ENCODE measurements at places on chromosomes 6 and 20.

DNA sequence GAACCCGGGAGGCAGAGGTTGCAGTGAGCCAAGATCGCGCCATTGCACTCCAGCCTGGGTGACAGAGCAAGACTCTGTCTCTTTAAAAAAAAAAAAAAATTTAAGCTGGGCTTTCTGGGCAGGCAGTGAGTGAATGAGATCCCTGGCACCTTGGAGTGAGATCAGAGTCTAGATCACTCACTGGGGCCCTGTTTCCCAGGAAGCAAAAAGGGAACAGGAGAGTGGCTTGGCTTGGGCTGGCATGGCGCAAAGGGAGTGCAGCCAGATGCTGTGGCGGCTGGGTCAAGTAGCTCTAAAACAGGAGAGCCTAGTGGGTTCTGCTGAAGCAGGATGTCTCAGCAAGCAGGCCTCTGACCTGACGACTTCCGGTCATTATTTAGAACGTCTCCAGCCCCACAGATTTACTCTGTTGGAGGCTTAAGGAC is 10.4 kb downstream of the PLCG1 start:
- no peak for DNase-seq

DNA sequence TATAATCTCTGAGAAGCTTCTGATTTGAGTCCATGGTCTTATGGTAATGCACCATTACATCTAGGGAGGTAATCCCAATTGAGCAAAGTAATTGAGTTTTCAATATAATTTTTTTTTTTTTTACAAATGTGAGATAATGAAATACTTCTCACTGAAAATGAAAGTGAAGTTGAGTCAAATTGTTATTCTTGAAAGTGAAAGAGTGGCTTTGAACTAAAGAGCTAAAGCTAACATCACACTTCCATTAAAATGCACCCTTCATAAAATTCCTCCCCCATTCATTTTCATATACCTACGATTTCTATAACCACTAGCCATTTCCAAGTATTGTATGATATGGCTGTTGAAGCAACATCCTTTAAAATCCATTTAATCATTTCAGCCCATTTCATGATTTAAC is 149.1 kb upstream of the IMPG1 start:
- no peak for DNase-seq

DNA sequence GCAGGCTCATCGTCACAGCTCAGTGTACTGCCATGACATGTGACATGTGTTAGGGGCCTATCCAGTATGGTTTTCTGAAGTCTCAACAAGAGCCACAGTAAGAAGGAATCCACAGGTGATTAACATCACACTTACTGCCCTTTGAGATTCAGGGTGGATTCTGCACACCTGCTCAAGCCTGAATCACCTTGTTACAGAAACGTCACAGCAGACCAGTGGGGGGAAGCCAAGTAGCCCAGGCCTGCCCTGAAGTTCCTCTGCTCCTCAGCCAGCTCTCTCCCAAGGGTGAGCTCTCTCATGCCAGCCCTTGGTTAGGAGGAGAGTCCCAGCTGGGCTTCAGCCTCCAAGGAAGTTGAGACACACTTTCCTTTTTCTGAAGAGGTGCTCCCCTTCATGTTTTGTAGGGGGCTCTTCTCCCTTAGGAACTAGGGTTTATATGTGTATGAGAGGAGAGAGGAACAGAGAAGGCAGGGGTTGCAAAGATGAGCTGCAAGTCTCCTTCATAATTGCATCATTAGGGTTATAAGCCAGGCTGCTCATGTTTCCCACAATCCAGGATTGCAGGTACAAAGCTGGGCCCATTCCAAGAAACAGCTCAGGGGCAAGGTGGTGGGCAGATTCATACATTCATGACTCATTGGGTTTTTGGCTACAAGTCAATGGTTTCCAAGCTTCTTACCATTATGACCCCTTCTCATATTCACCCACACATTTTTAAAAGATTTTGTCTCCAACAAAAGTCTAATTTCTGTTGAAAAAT is 11.6 kb downstream of the GSS start:
- DNase-seq = no peak

DNA sequence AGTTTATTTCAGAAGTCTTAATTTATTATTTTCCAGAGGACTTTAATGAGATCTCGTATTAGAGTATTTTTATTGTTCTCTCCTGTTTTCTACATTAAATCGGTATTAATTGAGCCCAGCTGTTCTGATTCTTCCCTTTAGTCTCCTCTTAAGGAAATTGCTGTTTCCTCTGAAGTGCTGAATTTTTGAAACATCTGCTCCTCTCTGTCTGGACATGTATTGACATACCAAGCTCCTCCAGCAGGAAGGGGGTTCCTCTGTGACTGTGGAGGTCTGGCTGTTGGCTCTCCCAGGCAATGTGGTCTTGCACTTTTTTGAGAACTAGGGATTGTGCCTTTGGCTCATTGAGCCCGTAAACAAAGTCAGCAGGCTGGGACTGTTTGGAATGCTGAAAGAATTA is 74.9 kb downstream of the MAP3K4 start:
- no peak for DNase-seq

DNA sequence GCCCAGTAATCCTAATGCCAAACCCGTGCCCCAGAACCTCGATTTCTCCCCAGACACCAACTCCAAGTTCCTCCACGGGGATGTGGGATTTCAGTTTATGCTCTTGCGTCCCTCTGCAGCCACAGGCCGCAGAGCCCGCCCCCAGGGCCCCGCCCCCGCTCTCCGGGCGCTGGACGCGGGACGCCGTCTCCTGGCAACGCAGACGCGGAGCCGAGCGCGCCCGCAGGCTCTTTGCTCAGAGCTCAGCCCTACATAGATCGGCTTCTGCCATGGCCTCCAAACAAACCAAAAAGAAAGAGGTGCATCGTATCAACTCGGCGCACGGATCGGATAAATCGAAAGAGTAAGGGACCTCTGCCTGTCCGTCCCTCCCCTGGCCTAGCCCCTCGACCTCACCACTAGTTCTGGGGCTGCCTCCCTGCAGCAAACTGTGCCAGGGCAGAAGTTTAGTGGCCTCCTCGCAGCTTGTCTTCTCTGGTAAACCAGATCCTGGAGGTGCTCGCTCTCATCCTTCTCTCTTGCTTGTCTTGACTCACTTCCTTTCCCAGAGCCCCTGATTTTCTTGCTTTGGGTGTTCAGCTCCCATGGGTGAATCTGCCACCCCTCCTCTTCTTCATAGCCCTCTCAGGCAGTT is at the start of gene ADGB:
Gene ADGB, plus strand, starts transcription at position 201 of the 634 bp plus-strand sequence. Its CDS starts 69 bp downstream, at position 270.
- peak; percentile 69 for DNase-seq

DNA sequence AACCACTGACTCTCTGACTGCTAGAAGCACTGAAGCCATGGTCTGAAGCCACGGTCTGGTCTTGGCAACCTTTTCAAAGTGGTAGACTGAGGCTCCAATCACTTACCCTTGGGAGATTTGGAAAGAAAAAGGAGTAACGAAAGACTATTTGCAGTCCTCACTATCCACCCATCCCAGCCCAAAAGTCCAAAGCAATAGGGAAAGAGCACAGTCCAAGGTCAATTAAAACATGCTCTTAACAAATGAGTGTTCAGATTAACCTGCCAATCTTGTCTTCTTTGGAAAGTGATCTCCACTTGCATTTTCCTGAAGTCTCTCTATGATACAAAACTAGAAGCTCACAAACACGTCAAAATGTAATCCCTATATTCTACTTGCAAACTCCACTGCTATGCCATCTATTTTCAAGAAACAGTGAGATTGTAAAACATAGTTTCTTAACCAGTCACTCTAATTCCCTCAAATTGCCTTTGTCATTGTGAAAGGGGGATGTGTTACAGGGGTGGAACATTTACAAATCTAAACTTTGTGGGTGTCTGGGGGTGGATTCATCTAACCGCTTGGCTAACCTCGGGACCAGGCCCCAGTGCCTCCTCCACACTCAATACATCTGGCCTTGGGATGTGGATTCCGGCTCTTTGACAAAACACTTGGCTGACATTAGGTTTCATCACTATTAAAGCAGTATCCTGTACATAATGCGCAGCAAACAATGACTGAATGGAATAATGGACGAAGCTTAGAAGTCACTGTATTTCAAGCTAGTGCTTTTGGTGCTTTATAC is 56.4 kb downstream of the B4GALT5 start:
- DNase-seq = no peak

DNA sequence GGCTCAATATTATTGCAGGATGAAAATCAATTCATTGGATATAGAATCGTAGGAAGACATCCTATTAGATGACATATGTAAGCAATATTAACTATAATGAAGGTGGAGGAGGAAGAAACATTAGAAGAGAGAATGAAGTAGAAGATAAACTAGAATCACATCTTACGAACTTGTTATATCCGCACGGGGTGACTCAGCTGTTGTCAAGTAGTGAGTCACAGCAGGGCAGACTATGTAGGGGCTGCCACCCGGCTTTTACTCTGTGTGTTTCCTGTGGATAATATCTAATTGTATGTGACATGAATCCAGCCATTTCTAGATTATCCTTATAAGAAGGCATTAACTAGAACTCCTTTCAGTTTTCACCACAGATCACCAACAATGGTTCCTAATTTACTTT is 520.2 kb downstream of the DOK5 start:
- no peak for DNase-seq

DNA sequence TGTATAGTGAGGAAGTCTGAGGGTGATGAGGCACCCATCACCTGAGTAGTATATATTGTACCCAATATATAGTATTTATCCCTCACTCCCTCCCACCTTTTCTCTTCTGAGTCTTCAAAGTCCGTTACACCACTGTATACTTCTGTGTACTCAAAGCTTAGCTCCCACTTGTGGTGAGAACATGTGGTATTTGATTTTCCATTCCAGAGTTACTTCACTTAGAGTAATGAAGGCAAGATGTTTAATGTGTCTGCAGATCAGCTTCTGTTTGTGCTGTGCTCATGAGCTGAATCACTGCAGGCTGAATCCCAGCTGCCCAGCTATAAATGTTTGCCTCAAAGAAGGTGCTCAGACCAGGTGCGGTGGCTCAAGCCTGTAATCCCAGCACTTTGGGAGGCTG is 139.3 kb upstream of the FOXA2 start:
- DNase-seq = no peak

DNA sequence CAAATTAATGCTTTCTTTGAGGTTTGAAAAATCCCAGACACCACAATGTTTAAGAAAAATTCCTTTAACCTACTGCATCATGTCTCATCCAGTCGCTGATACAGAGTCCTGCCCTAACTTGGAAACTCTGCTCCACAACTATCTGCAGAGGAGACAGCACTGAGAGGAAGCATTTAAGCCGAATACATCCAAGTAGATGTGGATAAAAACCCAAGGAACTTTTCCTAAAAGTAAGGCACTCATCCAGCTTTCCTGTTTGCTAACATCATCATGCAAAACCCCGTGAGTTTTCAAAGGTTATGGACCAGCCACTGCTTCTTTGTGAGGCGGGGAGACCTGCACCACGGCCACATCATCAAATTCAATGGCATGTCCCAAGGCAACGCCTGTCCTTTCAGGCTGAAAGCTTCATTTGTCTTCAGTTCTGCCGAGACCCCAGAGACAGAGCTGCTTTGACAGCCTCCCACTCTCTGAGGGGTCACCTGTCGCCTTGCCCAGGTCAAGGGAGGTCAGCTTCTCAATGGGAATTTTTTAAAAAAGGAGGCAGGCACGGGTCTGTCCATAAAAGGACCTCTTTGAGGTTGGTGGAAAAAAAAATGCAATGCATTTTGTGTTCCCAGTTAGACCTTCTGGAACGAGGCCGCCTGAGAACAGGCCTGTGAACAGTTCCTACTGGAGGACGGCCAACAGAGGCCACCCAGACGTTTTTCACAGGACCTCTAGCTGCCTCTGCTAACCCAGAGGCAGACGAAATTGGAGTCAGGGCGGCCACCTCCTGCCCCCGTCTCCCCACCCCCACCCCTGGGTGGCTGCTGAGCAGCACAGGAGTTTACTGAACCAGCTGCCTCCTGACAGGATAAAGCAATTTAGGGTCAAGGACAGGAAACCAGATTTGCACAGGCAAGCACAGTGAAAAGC is 142.5 kb upstream of the HDDC2 start:
- no peak for DNase-seq

- no peak for DNase-seq
These were observed 85.0 kb downstream of the SRC start for GRCh38 chr20:37430778-37431460.

DNA sequence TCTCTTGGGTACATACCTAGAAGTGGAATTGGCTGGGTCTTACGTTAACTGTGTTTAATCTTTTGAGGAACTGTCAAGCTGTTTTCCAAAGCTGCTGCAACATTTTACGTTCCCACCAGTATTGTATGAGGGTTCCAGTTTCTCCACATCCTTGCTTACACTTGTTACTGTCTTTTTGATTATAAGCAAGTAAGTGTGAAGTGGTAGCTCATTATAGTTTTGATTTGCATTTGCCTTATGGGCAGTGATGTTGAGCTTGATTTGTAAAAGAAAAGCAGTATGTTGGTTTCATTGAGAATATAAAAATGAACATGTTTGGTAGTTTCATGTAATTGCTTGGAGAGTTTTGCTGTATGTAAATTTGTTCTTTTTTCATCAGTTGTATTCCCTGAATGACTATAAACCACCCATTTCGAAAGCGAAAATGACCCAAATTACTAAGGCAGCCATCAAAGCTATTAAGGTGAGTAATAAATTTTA is 40.4 kb downstream of the SCAF8 start:
- DNase-seq = no peak

- DNase-seq = no peak
These were observed 868 bp downstream of the SAMD10 start for GRCh38 chr20:63978319-63979228.

DNA sequence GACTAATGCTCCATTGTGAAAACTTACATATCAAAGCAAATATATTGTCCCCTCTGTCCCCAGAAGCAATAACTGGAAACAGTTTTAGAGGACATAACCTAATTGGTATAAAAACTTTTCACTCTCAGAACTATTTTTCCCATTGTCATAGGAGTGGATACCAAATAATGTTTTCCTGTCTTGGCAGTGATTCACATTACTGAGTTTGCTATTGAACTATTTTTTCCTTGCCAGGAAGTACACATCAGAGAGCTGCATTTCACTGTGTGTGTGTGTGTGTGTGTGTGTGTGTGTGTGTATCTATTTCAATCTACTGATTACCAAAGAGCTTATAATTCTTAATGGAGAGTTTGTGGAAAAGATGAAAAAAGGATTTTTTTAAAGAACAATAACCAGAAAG is 45.4 kb downstream of the AKAP12 start:
- no peak for DNase-seq

GRCh38 chr6:8000188-8000596 is 64.0 kb downstream of the BLOC1S5 start:
- no peak for DNase-seq

DNA sequence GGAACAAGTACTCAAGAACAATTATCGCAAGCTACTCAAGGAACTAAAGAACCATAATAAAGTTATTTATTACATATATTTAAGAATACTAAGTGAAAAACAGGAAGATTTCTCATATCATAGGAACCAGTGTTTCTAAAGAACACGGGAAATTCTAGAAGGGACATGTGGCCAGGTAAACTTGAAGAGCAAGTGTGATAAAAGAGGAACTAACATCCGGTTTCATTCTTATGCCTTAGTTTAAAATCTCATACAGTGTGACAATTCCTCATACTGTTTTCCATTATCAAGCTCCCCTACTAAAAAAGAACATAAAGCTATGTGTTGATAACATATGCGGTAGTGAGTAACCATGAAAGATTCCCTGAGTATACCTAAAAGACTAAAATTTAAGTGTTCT is 163.5 kb upstream of the SHLD1 start:
- no peak for DNase-seq

GRCh38 chr6:55379895-55380294 is 52.6 kb downstream of the GFRAL start:
- DNase-seq = no peak
